Fibroblast of gingiva (primary cell): ENCODE measurements at places on chromosomes 5 and 9.

DNA sequence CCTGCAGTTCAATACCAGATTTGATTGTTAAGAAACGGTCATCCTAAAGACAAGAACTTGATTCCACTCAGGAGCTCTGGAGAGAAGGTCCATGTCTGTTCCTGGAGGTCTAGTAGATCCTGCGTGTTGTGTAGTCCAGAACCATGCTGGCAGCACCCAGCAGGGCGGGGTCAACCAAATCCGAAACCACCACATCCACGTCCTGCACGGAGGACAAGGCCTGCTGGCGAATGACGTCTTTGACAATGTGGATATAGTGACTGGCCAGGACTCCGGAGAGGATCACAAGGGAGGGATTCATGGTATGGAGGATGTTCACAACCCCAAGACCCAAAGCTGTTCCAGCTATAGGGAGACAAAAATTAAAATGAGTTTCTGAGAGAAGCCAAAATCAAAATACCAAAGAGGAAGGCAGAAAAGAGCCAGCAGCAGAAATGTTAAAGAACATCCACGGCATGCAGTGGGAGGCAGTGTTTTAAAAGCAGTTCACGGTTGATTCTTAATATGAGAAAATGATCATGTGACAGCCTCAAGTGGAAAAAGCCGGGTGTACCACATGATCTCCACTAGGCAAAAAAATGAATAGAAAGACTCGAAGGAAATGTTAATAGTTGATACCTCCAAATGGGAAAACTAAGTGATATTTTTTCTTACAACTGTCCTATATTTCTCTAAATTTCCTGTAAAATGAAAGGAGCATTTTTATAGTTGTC is 26.7 kb downstream of the CLTA start:
- DNase-seq: peak; percentile 19

- DNase-seq: peak; percentile 57
Measured at GRCh38 chr5:159051421-159052282, 48.1 kb downstream of the EBF1 start.

DNA sequence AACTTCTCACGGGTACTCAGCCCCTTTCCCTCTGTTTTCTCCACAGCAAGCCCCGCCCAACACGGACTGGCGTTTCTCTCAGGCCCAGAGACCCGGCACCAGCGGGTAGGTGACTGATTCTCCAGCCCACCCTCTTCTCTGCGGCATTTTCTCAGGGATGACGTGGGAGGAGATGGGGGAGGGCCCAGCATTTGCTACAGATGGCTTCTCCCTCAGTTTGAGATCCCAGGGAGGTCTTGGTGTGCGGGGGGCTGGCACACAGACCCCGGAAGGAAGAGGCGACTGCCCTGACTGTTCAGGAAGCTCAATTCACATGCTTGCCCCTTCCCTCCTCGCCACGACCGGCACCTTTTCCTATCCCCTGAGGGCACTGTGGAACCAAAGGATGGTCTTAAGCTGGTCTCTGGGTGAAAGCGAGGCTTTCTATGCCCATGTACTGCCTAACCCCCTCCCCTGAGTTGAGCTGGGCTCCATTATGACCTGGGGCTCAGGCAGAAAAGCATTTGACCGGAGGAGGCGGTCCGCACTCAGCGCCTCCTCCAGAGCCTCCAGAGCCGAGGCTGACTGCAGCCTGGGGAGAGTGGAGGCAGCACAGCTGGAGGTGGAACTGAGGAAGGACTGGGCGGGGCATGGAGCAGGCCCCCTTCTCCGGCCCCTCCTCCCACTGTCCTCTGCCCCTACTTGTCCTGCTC is 6.0 kb downstream of the PCDHGC5 start:
- no peak for DNase-seq

- DNase-seq: no peak
Measured at GRCh38 chr9:84045481-84046097, 65.0 kb downstream of the RMI1 start.

- DNase-seq: peak; percentile 41
Measured at GRCh38 chr5:137629646-137630045, 106.2 kb downstream of the KLHL3 start.
